G401 (cell line): ENCODE measurements at places on chromosomes 6 and 20.
A peak's percentile ranks its signal among the peaks of the same experiment; 100 is the strongest.

DNA sequence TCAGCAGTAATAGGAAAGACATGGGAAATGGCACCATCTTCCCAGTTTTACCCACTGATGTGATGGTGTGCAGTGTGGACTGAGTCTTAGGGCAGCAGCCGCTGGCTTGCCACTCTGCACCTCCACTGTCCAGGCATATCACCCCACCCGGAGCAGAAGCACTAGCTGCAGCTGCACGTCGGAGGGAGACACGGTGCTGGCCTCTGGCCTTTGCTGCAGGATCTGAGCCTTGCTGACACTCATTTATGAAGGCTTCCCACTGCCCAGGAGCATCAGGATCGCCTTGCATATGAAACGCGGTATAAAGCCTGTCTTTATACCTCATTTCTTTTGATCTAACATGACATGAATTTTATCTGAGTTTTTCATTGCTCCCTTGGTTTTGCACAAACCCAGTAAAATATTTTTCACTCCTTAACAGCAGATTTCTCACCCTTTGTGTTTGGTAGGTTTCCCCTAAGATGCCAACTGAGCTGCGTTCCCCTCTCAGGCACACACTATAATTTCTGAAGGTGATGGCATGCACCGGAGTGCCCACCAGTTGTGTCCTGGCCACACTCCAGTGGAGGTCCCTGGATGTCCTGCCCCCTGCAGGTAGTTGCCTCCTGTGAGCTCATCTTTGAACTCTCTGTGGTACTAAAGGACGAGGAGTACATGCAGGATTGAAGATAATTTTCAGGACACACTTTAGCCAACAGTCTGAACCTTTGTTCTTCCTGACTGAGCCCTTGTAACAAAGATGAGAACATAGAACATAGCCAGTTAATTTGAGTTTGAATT lies 9.0 kb upstream of the EXOC2 start:
- no peak for DNase-seq

DNA sequence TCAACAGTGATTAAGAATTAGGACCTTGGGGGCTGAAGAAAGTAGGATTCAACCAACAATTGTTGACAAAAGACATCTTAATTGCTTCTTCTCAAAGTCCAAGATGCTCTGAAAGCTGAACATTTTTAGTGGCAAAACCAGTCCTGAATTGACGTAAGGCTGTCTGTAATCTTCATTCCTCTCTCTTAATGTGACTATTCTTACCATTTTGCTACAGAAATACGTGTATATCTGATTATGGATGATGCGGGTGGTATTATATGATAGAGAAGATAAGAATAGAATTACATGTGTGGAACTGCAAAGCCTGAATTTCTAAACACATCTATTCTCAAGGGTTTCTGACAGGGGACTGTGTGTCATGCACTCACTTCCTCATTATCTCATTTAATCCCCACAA lies 130.3 kb upstream of the SASH1 start:
- DNase-seq = no peak

GRCh38 chr6:166581091-166581511 lies 5.4 kb downstream of the RAMACL start:
- no peak for DNase-seq

DNA sequence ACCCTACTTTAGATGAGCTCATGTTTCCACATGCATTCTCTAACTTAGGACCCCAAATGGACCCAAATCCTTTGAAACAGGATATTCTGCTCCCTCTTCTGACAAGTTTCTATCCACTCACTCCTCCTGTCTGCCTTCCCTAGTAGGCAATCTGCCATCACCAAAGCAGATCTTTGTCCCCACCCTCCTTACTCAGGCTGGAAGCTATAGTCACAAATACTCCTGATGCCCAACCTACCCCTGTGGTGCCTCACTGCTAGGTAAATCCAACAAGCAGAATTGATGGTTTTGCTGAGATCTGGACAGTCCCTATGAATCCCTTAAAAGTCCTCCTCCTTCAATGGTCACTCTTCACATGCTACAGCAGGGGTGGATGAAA lies 21.7 kb downstream of the ELOVL5 start:
- DNase-seq = peak; percentile 59

- DNase-seq = no peak
These were observed 114.4 kb downstream of the PDSS2 start for GRCh38 chr6:107344981-107345380.

GRCh38 chr20:47760686-47761481 lies 24.4 kb downstream of the SULF2 start:
- DNase-seq = no peak

DNA sequence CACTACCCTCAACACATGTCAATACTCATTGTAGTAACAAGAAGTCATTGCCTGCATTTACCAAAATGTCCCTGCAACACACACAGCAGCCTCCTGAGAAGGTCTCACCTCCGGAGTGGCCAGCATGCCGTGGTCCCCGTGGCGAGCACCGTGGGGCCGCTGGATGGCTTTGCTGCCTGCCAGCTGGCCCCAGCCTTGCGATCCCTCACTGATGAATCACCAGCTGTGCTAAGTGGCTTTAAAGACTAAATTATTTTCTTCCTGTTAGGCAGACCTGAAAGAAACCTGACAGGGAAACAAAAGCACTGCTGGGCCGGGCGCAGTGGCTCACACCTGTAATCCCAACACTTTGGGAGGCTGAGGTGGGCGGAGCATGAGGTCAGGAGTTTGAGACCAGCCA lies 306.7 kb downstream of the CDH4 start:
- DNase-seq = no peak

DNA sequence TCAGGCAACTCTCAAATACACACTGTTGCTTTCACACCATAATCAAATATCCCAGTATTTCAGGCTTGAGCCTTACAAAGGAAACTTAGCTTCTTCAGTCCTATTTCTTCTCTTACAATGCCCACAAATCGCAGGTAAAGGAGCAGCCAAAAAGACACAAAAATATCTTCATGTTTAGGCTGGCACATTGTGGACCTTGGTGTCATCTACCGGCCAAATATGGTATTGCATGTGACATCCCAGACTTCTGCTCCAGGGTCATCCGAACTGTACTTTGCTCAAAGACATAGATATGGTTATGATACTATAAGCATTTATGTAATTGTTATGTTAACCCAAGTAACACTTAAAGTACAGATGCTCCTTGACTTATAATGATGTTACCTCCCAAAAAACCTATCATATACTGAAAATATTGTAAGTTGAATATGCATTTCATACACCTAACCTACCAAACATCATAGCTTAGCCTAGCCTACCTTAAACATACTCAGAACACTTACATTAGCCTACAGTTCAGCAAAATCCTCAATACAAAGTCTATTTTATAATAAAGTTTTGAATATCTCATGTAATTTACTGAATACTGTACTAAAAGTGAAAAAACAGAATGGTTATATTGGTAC lies 4.6 kb downstream of the OR2H2 start:
- peak; percentile 67 for DNase-seq

DNA sequence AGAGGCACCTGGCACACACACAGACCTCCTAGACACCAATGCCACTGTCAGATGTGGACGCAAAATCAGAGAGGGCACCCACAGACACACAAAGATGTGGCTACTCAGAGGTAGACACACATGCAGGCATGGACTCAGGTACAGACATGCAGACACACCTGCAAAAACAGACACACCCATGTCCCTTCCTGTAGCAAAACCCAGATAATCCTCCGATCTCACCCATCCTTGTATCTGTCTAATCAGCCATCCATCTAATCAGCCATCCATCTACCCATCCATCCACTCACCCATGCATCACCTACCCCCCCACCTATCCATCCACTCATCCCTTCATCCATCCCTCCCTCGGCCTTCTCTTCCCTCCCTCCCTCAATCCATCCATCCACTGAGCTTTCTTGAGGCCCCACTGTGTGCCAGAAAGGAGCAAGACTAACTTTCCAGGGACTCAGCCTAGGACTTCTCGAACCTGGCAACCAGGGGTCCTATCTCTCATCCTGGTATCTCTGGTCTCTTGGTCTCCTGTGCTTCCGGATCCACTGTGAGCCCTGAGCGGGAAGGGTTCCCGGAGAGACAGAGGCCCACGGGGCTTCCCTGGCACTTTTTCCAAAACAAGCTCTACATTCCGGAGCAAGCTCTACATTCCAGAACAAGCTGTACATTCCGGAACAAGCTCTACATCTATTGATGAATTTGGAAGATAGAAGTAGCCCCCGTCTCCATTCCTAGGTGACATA lies 1.1 kb upstream of the TGM2 start:
- DNase-seq = no peak

GRCh38 chr6:91273729-91274128 lies 686.9 kb upstream of the MAP3K7 start:
- no peak for DNase-seq

DNA sequence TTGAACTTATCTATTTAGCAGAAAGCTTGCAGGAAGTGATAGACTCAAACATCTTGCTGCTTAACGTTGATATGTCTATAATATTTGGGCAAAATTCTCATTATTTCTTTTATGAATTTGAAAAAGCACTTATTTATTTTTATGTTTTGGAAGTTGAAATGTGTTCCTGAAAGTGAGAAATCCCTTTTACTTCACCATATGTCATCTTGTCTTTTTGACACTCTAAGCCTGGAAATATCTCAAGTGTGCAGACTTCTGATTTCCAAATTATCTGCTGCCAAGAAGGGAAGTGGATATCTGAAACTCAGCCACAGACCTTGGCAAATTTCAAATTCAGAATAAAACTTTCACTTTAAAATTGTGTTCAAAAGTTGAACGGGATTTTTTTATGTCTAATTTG lies 368.7 kb upstream of the MANEA start:
- DNase-seq = peak; percentile 10

- no peak for DNase-seq
These were observed 89.1 kb upstream of the TAB2 start for GRCh38 chr6:149228311-149228955.

- DNase-seq = peak; percentile 89
These were observed at the start of gene PKIB for GRCh38 chr6:122609881-122610689. Gene PKIB (plus strand): TSS chr6:122610405. CDS start chr6:122717795, 107,390 bp downstream.

- no peak for DNase-seq
These were observed 123.1 kb upstream of the CARMIL1 start for GRCh38 chr6:25156123-25156522.

GRCh38 chr20:3166913-3167342 lies 6.4 kb downstream of the LZTS3 start:
- no peak for DNase-seq

- peak; percentile 30 for DNase-seq
These were observed 707 bp downstream of the MAN1A1 start for GRCh38 chr6:119348748-119349360.

DNA sequence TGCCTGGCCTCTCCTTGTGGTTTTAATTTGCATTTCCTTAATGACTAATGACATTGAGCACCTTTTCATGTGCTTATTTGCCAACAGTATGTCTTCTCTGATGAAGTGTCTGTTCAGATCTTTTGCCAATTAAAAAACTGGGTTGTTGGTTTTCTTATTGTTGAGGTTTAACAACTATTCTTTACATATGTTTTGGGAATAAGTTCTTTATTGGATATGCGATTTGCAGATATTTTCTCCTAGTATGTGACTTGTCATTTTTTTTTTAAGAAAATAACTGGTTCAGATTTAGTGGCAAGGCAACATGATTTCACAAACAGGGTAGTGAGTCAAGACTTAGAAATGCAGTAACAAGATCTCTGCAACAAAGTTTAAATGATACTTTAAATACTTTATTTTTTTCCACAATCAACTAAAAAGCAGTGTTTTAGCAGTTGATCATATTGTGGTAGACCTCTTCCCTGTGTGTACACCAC lies 67.8 kb downstream of the TIAM2 start:
- DNase-seq = no peak

GRCh38 chr6:136508725-136509392 lies 41.4 kb downstream of the MAP7 start:
- no peak for DNase-seq

GRCh38 chr6:142045380-142046278 lies 87.1 kb upstream of the GJE1 start:
- no peak for DNase-seq

- no peak for DNase-seq
These were observed 11.4 kb downstream of the MC3R start for GRCh38 chr20:56259948-56260347.

DNA sequence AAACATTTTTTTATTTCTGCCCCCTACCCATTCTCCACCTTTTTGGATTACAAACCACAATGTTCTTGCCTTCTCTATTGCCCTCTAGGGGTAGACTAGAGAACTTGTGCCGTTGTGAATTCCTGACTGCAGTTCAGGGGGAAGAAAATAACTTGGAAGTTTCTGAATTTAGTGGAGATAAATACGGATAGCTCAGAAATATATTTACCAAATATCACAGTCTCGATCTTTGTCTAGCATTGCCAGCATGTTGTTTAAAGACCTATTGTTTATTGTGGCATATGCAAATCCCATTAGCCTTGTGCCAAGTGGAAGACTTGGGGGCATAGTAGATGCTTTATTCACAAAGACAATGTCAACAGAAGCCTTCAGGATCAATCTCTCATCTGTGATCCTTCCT lies 154.1 kb upstream of the MMS22L start:
- no peak for DNase-seq

DNA sequence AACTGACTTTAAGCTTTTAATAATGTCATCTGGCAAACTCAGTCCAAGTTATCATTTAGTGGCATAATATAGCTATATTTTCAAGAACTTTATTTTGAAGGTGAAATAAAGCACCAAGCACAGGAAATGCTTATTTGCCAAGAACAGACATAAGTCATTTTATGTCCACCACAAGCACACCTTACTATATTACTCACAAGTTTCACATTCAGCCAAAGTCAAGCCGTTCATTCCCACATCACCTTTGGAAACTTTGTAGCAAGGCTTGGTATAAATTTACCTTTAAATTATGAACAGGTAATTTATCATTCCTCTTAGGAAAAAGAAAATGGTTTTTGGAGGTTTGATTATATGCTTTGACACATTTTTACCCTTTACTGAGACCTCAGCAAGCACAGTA lies 236.8 kb upstream of the FKBP1C start:
- DNase-seq = no peak

DNA sequence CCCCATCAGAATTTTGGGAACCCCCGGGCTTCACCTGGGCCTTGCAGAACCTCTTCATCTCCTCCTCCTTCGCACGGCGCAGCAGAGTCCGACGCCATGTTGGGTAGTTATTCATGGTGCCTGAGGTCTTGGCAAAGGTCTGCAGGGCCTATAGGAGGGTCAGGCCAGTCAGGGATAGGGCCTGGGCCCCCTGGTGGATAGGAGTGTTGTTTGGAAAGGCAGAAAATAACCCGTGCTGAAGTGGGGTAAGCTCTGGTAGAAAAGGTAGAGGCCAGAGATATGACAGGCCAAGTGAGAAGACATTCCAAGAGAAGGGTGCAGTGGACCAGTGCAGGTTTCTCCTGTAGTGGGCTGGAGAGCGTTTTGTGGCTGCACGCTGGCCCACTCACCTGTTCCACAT lies 4.9 kb downstream of the SMPD2 start:
- DNase-seq = no peak
